ENCODE measurements at places on chromosomes 6 and 20. TPM values are rescaled to one million over a fixed set of nuclear protein-coding genes. Genes with fewer than 3 reads are reported as not detected.

Gene TGM3
- polyA plus RNA-seq: not detected

Gene COL21A1
- polyA plus RNA-seq: 0.54 TPM

Gene DLK2
- 0.08 TPM for polyA plus RNA-seq

Gene OR2H2
- not detected for polyA plus RNA-seq

Gene TNFRSF21
- polyA plus RNA-seq: 2.1 TPM

Gene CALHM6
- 5.2 TPM for polyA plus RNA-seq

Gene CENPQ
- polyA plus RNA-seq: 0.70 TPM

Gene TNF
- polyA plus RNA-seq: 0.06 TPM

Gene MTO1
- polyA plus RNA-seq: 18.2 TPM

Gene POU5F1
- polyA plus RNA-seq: not detected

All from liver (tissue), 10 donors.